ENCODE measurements at places on chromosomes 13 and 19. TPM values are rescaled to one million over a fixed set of nuclear protein-coding genes. Genes with fewer than 3 reads are reported as not detected.

CGB8 gene
- total RNA-seq, result 2.7 TPM

KANK3 gene
- 7.2 TPM for total RNA-seq

NLRP4 gene
- total RNA-seq, result not detected

SELENOV gene
- 0.05 TPM for total RNA-seq

TSPAN16 gene
- total RNA-seq, result not detected

MTIF3 gene
- 23.4 TPM for total RNA-seq

RAD23A gene
- total RNA-seq, result 86.0 TPM

GJB6 gene
- not detected for total RNA-seq

ZNF98 gene
- total RNA-seq, result not detected

IGSF23 gene
- 0.19 TPM for total RNA-seq

OR7A5 gene
- total RNA-seq, result not detected

ZNF136 gene
- 1.5 TPM for total RNA-seq

MYO1F gene
- total RNA-seq, result 0.39 TPM

TMEM255B gene
- total RNA-seq, result 0.90 TPM

ZNF296 gene
- total RNA-seq, result 11.5 TPM

FBN3 gene
- not detected for total RNA-seq

CYP2S1 gene
- 23.9 TPM for total RNA-seq

FFAR2 gene
- 0.04 TPM for total RNA-seq

KLK12 gene
- not detected for total RNA-seq

GARIN5A gene
- total RNA-seq, result 1.7 TPM

PEAK3 gene
- total RNA-seq, result 0.32 TPM

All from A549 treated with dexamethasone at 1 μM for 4 hours (cell line).